B cell (primary cell): ENCODE measurements at places on chromosomes 4 and X. TPM values are rescaled to one million over a fixed set of nuclear protein-coding genes. Genes with fewer than 3 reads are reported as not detected.

DNA sequence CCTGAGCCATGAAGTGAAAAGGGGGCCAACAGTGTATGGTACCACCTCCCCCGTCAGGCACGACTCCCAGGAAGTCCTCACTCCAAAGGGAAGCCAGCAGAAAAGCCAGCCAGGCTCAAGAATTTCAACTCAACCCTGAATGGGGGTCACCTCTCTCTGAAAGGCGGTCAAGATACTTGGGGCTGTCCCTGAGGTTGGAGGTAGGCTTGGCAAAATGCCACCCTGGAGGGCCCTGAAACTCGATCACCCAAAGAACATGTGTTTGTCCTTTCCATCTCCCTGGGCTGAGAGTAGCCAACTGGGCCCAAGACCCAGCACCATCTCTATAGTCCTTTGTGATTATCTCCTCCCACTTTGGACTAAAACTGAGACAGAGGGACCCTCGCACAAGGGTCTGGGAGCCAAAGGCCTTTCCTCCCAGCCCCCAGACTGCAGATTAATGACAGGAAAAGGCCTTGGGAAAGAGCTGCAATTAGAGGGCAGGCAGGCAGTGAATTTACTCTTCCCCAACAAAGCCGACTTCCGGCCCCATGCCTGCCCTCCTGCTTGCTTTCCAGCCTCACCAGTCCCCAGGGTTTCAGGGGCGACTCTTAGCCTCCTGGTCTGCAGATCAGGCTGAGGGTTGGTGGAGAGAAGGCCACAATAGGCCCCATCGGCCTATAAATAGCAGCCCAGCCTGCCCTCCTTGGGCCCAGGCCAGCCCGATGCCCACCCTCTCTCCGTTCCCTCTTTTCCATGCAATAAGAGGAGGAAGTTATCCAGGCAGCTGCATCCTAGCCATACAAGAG lies 5.6 kb downstream of the SASH3 start:
- DNase-seq: peak; percentile 21
- peak overlapping the region; percentile 12 for H3K4me3 ChIP-seq
- peaks cover 67% of the 10 kb centered on the region for H3K4me1 ChIP-seq

- DNase-seq: no peak
- peaks cover 11% of the 10 kb centered on the region for H3K4me1 ChIP-seq
- no peak overlapping the region for H3K27ac ChIP-seq
- H3K27me3 ChIP-seq: no peaks in the 10 kb centered on the region
- H3K36me3 ChIP-seq: no peaks in the 10 kb centered on the region
Observed at GRCh38 chrX:71913156-71913950, 2.7 kb downstream of the NHSL2 start.

GRCh38 chr4:38723726-38724474 lies 58.9 kb downstream of the TLR10 start:
- H3K27ac ChIP-seq: no peak overlapping the region
- H3K36me3 ChIP-seq: no peaks in the 10 kb centered on the region
- no peak overlapping the region for H3K4me3 ChIP-seq
- H3K27me3 ChIP-seq: no peaks in the 10 kb centered on the region
- no peak for DNase-seq

PRRG1 gene
- total RNA-seq: not detected in 2 replicates

PDZD4 gene
- not detected in 2 replicates for total RNA-seq

DAPP1 gene
- 166 and 169 TPM in 2 replicates for total RNA-seq

ASB12 gene
- 0.37 TPM in 1 of 2 replicates, not detected in the other for total RNA-seq
